ENCODE measurements at places on chromosomes 6 and 20.

GRCh38 chr6:113318575-113318917 is 538.6 kb upstream of the MARCKS start:
- DNase-seq = no peak

DNA sequence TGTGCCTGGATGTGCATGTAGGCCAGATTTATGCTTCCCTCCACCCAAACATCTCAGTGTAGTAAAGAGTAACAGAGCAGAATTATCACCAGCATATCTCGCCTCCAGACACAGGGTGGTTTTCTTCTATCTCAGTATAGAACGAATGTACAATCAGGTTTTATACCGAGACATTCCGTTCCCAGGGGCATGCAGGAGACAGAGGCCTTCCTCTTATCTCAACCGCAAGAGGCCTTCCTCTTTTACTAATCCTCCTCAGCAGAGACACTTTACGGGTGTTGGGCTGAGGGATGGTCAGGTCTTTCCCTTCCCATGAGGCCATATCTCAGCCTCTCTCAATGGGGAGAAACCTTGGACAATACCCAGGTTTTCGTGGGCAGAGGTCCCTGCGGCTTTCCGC is 36.4 kb upstream of the MC3R start:
- DNase-seq = no peak

- no peak for DNase-seq
Measured at GRCh38 chr6:23395381-23395780, 730.6 kb upstream of the NRSN1 start.

DNA sequence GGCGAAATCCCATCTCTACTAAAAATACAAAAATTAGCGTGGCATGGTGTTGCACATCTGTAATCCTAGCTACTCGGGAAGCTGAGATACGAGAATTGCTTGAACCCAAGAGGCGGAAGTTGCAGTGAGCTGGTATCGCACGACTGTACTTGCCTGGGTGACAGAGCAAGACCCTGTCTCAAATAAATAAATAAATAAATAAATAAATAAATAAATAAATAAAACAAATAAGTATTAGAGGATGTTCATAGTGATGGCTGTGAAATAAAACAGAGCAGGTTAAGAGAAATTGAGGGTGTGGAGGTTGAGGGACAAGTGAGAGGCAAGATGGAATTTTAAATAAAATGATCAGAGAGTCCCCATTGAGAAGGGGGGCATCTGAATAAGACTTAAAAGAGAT is 124.7 kb upstream of the DST start:
- DNase-seq = no peak

GRCh38 chr6:148440877-148441453 is 98.3 kb downstream of the SASH1 start:
- DNase-seq = peak; percentile 80

DNA sequence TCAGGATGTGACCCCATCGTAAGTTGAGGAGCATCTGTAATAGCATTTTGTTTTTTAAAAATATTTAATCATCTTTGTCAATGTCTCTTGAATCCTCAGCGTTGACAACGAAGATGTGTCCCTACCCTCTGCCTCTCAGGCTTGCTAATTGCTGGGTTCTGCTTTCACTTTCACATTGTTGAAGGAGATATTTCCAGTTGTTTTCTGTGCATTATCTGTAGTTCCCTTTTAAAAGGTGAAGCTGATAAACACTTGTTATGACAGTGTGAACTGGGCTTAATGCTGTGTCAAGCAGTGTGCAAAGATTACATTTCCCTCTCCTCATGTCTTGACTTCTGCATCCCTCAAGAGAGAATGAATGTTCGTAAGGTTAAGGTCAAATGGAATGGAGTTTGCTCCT is 54.9 kb downstream of the CSE1L start:
- DNase-seq = no peak

- DNase-seq = no peak
Measured at GRCh38 chr20:16846006-16846405, 97.8 kb downstream of the OTOR start.
